ENCODE measurements at places on chromosomes 7 and 10. TPM values are rescaled to one million over a fixed set of nuclear protein-coding genes. Genes with fewer than 3 reads are reported as not detected.

- peaks cover 36% of the 10 kb centered on the region for H3K4me1 ChIP-seq
- DNase-seq, result no peak
- H3K36me3 ChIP-seq, result peaks cover 6% of the 10 kb centered on the region
- peak overlapping the region; percentile 99 for H3K4me3 ChIP-seq
- H3K27ac ChIP-seq, result peak overlapping the region; percentile 99
Observed at GRCh38 chr7:87154166-87154565, 1.9 kb downstream of the DMTF1 start.

ANKRD30A gene
- total RNA-seq, result not detected

ADAP1 gene
- 15.4 TPM for total RNA-seq

PPP1R9A gene
- total RNA-seq, result 0.02 TPM

Data from T-helper 17 cell (primary cell).